Vagina (tissue), 2 donors: ENCODE measurements at places on chromosomes 6 and 20.

GRCh38 chr20:63618291-63618980, 8.5 kb downstream of the GMEB2 start:
- DNase-seq = no peak

DNA sequence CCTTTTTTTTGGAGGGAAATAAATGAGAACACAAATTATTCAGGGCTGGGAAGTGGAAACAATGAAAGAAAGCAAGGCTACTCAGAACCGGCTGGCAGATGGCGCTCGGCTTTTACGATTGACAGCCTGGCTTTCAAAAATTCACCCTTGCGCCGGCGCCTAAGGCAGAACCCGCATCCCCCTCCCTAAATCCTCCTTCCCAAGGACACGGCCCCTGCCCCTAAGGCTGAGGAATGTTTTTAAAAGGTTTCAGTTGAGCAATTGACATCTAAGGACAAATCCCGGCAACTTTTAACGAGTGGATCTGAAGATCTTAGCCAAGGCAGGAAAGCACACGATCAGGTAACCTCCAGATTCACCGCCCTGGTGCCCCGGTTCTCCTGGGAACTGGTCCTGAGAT, 16.3 kb downstream of the GNAS start:
- DNase-seq = no peak

DNA sequence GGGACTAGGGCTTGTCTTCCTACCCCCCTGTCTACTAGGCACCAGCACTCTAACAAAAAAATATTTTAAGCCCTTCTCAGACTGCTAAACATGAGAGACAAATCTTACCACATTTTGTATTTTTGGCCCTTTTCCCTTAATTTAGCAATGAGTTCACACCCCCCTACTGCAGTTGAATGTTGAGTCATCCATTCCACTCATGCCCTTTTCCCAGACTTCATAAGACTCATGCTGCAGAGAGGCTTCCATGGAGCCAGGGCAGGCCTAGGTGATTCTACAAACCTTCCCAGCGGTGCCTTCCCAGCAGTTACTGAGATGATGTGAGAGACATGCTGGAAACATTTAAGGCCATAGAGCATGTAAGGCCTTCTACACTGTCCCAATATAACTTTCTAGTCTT, 53.9 kb downstream of the PXDC1 start:
- no peak for DNase-seq

- no peak for DNase-seq
These were observed 33.9 kb upstream of the TNFRSF21 start for GRCh38 chr6:47343600-47343999.

- DNase-seq = peak; percentile 89
These were observed 100.1 kb upstream of the FRMD1 start for GRCh38 chr6:168179133-168179532.

- no peak for DNase-seq
These were observed 3.6 kb downstream of the IPCEF1 start for GRCh38 chr6:154352898-154353585.

DNA sequence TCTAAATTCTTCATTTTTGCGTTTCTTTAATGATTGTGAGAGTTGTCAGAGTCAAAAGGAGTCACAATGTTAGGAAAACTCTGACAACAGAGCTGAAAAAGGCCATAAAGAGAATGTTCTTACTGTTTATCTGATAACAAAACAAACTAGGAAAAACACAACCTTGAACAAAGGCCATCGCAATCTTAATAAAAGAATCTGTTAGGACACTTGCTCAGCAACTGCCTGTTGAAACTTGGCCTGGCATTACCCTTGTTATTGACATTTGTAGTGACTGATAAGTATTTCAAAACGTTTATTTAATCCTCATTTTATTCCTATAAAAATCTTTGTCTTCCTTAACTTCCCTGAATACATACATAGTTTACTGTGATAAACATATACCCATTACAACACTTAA, 15.7 kb downstream of the GSTA1 start:
- DNase-seq = no peak

DNA sequence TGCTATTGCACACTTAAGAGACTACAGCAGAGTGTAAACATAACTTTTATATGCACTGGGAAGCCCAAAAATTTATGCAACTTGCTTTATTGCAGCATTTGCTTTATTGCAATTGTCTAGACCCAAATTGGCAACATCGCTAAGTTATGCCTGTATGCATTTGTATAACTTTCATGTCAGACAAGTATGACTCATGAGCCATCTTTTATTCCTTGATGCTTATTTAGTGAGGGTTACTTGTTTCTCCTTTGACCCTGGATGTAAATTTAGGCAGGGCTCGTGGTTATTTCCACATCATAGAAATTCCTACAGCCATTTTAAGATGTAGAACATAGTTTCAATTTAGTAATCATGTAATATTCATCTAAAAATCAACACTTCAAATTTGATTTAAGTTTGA, 130.3 kb upstream of the LY86 start:
- DNase-seq = no peak

DNA sequence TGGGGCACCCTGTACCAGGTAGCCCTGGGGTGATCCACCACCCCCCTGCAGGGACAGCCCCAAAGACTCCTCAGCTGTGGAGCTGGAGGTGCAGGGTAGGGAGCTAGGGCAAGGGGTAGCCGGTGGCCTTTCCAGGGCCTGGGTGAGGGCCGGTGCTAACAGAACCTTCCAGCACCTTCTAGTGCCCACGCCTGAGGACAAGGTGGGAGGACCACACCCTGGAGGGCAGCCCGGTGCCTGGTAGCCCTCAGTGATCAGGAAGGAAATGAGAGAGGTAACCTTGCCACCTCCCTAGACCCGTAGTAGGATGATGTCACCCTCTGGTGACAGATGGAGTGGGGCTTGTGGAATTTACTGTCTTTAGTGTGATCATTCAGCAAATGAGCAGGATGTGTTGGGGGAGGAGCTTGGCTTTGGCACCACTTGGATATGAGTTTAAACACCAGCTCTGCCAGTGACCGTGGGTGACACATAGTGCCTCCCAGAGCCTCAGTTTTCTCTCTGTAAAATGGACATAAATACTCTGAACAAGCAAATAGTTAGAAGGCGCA, 187.7 kb downstream of the NFATC2 start:
- DNase-seq = no peak

DNA sequence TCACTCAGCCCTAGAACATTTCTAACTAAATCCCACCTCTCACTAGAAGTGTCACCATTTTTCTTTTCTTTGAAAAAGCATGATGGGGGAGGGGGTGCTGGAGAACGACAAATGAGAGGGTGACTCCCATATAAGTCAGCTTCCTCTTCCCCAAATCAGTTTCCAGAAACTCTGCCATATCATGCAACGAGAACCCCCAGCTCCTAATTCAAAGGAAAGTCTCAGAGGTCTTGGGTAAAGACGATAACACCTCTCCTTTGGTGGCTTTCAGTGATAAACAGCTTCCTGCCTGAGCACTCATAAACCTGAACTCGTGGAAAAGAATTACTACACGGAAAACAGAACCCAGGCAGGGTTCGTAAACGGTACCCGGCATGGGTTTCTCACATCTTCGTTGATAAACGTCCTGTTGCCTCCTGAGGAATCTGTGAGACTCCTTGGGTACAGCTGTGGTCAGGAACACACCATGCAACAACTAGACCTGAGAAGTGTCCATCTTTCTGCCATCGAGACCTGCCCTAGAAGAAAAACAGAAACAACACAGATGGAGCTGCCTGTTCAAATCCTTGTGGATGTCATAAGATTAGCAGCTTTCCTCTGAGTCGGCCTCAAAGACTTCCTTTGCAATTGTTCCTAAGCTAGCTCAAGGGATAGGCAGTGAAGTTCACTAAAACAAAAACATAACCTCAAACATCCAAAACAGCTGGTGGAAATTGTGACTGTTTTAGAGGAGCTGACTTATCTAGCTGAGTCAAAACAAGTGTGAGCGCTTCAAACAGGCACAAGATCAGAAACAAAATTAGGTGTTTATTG, 185.8 kb upstream of the PRDM1 start:
- no peak for DNase-seq

DNA sequence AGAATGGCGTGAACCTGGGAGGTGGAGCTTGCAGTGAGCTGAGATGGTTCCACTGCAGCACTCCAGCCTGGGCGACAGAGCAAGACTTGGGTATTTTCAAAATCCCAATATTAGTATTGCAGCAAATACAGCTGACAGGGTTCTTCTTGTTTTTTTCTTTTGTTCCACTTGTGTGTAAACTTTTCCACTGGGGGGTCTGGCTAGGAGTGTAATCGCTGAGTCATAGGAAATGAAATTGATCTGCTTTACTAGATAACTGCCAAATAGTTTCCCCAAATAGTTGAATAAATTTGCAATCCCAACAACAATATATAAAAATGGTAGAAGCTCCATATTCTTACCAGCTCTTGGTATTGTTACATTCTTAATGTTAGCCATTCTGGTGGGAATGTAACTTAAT, 526.0 kb upstream of the SOX4 start:
- no peak for DNase-seq
